Activated T-cell treated with anti-CD3 and anti-CD28 coated beads, Interleukin-2, amount 50 U/mL, for 72 hours (primary cell): ENCODE measurements at places on chromosomes 4 and X. TPM values are rescaled to one million over a fixed set of nuclear protein-coding genes. Genes with fewer than 3 reads are reported as not detected.

The GSX2 gene
- total RNA-seq = not detected

The TBX22 gene
- total RNA-seq = not detected

The ABRAXAS1 gene
- 16.7 TPM for total RNA-seq

The PPARGC1A gene
- not detected for total RNA-seq

The NWD2 gene
- total RNA-seq = not detected

The ANKRD50 gene
- 1.0 TPM for total RNA-seq

The RPL36A gene
- 294 TPM for total RNA-seq

The TLL1 gene
- not detected for total RNA-seq

The GAGE12E gene
- total RNA-seq = not detected

The MXD4 gene
- 11.3 TPM for total RNA-seq

The USP17L20 gene
- total RNA-seq = not detected

The PFKFB1 gene
- 1.6 TPM for total RNA-seq

The PRDM8 gene
- total RNA-seq = 3.3 TPM

The FRMD7 gene
- not detected for total RNA-seq

The GAGE2A gene
- not detected for total RNA-seq

The SFRP2 gene
- not detected for total RNA-seq

The TEX13C gene
- total RNA-seq = not detected

The KCND1 gene
- total RNA-seq = 8.3 TPM

The MAGEA12 gene
- not detected for total RNA-seq

The NLGN3 gene
- total RNA-seq = 3.1 TPM

The STS gene
- total RNA-seq = 0.53 TPM

The PTPN13 gene
- total RNA-seq = 2.4 TPM

The PALLD gene
- total RNA-seq = 16.7 TPM

The CYLC1 gene
- not detected for total RNA-seq

The COX18 gene
- total RNA-seq = 19.1 TPM

The EDNRA gene
- 0.69 TPM for total RNA-seq

The HSFX3 gene
- not detected for total RNA-seq

The AFP gene
- total RNA-seq = not detected
